Gastrocnemius medialis (tissue), 4 donors: ENCODE measurements at places on chromosomes 6 and 20. TPM values are rescaled to one million over a fixed set of nuclear protein-coding genes. Genes with fewer than 3 reads are reported as not detected.

DNA sequence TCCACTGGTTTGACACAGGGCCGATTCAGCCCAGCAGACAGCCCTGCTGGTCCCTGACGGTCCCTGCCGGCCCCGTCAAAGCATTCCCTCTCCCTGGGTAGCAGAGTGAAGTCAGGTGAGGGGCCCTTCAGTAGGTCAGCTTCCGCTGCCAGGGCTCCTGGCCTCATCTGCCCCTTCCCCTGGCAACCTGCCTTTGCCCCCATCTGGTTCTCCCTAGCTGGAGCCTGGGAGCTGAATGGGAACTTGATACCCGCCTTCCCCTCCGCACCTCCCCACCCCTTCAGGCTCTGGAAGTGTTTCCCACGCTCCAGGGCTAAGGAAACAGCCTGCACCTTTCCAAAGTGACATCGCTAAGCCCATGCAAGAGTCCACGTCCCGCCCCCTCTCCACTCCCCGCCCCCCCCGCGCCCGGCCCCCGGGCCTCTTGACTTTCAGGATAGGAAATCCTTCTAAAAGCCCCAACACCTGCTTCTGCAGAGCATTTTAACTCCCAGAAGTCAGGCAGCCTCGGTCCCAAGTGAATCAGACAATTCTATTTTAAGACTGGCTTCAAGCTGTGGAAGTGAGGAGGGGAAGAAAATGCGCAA lies 53.3 kb downstream of the ISM1 start:
- no peak for DNase-seq

Gene PNLDC1
- total RNA-seq, result not detected

Gene CSE1L
- total RNA-seq, result 59.6 TPM

Gene ZBTB12
- not detected for total RNA-seq
